ENCODE measurements at places on chromosomes 6 and 20. TPM values are rescaled to one million over a fixed set of nuclear protein-coding genes. Genes with fewer than 3 reads are reported as not detected.

The SLC24A3 gene
- 4.5 TPM for polyA plus RNA-seq

The BPIFA1 gene
- not detected for polyA plus RNA-seq

The TREML2 gene
- 0.11 TPM for polyA plus RNA-seq

GRCh38 chr20:539848-540247 is 3.7 kb downstream of the CSNK2A1 start:
- no peak for DNase-seq
